ENCODE measurements at places on chromosomes 7 and 10.

DNA sequence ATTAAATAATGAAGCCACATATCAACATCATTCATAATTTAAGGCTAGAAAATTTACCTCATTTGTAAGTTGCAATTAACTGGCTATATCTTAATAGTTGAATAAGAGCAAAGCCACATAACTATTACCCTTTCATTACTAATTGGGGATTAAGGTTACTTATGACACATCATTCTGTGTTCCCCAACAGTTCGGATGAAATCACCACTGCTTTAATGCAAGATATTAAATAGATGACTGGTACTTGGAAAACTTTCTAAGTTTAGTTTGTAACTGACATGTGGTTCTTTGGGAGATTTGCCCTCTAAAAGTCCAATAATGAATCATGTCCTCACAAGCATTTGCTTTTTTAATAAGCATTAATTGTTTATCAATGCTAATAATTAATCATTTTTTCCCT, 109.1 kb downstream of the MTERF1 start:
- no peak for DNase-seq

DNA sequence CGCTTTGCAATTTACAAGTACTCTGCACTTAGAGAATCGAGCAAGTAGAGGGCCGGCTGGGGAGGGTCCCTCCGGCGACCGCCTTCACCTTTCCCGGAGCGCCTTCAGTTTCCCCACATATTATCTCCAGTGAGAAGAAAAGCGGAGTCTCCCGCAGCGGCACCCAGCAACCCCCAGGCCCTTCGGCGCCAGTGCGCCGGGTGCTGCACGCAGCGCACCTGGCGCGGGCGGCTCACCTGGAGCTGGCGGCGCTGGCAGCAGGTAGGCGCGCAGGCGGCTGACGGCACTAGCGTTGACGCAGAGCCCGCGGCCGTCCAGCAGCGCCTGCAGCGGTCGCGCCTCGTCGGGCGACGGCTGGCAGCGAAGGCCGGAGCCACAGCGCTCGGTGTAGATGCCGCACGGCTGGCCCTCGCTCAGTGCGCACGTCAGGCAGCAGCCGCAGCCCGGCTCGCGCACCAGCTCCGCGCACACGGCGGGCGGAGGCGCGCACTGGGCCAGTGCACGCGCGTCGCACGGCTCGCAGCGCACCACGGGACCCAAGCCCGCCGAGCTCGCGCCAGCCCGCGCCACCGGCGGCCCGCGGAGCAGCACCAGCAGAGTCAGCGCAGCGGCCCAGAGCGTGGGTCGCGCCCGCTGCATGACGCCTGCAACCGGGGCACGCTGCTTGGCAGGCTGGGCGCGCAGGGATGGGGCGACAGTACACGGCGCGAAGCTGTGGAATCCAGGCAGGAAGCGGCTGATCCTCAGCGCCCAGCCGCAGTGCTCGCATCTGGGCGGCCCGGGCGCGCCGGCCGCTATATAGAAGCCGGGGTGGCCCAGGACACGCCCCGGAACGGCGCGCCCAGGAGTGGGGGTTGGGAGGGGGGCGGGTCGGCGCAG, at the start of gene IGFBP3:
Gene IGFBP3 (minus strand): TSS at position 771 of the 879 bp plus-strand sequence. CDS start 132 bp downstream, at position 639.
- no peak for DNase-seq

- DNase-seq = no peak
These were observed 139.1 kb downstream of the TRIL start for GRCh38 chr7:28818996-28819395.

DNA sequence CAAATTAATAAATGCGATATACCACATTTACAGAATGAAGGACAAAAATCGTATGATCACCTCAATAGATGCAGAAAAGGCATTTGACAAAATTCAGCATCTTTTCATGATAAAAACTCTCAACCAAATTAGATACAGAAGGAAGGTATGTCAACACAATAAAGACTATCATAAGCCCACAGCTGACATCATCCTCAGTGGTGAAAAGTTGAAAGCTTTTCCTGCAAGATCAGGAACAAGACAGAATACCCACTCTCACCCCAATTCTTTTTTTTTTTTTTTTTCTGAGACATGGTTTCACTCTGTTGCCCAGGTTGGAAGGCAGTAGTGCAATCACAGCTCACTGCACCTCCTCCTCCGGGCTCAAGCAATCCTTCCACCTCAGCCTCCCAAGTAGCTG, 67.2 kb downstream of the TPST1 start:
- DNase-seq = no peak

GRCh38 chr10:104589871-104590270, 51.2 kb upstream of the SORCS3 start:
- DNase-seq = no peak

- DNase-seq = no peak
These were observed 311.2 kb downstream of the RNLS start for GRCh38 chr10:88271761-88272543.

- no peak for DNase-seq
These were observed 552.7 kb downstream of the DNAJB6 start for GRCh38 chr7:157889480-157889879.

Data from T-helper 17 cell (primary cell).